BJ (cell line): ENCODE measurements at places on chromosomes 4 and X. TPM values are rescaled to one million over a fixed set of nuclear protein-coding genes. Genes with fewer than 3 reads are reported as not detected.

The LGI2 gene
- 0.01 TPM in 2 replicates for polyA plus RNA-seq

The TRIML2 gene
- not detected in 2 replicates for polyA plus RNA-seq

The MAGEE1 gene
- 0.26 and 0.27 TPM in 2 replicates for polyA plus RNA-seq

- no peak for DNase-seq
These were observed 120.6 kb downstream of the JADE1 start for GRCh38 chr4:128930051-128930450.

GRCh38 chr4:153929675-153930074 is 140.8 kb upstream of the SFRP2 start:
- DNase-seq, result no peak
